Stimulated activated CD4-positive, alpha-beta T cell treated with anti-CD3 and anti-CD28 coated beads, Interleukin-1b, Interleukin-23, amount 100 ng/mL, for 48 hours (primary cell): ENCODE measurements at places on chromosomes 5 and 9.

- DNase-seq = no peak
Observed at GRCh38 chr5:60776343-60776742, 67.7 kb downstream of the ELOVL7 start.

DNA sequence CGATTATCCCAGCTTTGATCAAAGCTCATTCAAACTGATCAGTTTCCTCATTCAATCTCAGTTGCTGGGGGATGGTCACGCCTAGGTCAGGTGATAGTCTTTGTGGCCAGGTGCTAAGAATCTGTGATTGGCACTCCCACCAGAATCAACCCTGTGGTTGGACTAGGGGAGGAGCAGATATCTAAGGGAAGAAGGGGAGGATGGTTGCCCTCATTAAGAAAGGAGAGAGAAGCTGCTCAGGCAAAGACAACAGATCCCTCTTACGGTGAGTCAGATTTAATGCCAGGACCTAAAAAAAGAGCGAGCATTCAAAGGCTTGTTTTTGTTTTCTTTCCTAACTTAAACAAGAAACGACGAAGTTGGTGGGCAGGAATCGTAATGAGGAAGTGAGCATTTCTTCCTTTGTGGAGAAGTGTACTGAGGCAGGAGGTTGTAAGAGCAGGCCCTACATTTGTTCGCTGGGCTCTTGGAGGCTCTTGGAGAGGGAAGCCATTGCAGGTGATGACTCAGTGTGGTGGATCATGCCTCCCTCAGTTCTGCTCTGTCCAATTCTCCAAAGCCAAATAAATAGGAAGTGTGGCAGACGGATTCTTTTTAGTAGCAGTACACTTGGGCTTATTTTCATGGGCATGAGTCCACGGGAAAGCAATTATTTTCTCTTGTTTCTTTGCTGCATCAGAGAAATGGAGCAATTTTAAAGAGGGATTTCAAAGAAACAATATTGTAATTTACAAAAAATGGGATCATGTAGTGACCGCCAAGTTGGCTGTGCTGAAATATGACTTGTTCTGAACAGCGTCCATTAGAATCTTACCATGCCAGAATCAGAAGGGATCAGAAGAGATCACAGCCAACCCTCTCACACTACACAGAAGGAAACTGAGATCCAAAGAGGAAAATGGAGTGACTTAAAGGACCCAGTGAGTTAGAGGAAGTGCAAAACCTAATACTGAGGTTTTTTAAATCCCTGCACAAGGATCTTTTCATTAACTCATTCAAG is 18.7 kb upstream of the TGFBR1 start:
- no peak for DNase-seq

DNA sequence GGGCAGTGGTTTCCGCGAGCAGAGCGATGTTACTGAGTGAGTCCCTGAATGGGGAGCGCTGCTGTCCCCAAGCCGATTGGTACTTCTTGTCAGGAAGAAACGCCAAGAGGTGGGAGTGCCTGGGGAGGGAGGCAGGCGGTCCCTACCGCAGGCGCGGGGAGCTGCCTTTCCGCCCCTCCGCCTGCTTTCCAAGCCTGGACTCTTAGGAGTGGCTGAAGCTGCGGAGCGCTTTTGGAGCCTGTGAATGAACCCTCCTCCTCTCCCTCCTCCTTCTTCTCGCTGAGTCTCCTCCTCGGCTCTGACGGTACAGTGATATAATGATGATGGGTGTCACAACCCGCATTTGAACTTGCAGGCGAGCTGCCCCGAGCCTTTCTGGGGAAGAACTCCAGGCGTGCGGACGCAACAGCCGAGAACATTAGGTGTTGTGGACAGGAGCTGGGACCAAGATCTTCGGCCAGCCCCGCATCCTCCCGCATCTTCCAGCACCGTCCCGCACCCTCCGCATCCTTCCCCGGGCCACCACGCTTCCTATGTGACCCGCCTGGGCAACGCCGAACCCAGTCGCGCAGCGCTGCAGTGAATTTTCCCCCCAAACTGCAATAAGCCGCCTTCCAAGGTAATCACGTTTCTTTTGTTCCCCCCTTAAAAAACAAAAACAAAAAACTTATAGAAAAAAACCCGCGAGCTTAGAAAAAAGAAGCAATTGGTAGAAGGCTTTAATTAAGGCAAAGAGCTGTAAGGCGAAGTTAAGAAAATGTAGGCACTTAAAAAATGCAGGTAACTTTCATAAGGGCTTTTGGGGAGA is at the start of gene VCAN:
Gene VCAN, plus strand, starts transcription at position 340 of the 808 bp plus-strand sequence. CDS start 11,775 bp downstream, outside the sequence.
- no peak for DNase-seq

GRCh38 chr5:170861917-170862766 is at the start of gene RANBP17:
TSS of gene RANBP17 (plus strand) at chr5:170862018.
- DNase-seq = no peak

DNA sequence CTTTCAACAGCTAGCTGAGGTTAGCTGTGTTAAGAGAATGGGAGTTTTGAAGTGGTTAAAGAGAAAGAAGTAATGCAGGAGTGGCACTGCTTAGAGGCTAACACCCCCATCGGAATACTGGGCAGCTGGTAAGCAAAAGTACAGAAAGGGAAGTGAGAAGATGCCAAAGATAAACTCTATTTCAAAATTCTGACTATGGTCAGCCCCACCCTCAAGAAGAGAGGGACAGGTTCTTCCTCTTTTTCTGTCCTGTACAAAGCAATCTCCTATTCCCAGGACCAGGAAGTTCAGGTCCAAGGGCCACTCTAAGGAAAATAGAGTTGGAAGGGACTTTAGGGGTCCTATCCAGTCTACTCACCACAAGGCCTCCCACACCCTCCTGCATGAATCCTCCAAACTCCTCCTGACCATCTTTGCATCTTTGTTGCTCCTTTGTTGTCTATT is 45.9 kb upstream of the JAK2 start:
- no peak for DNase-seq

DNA sequence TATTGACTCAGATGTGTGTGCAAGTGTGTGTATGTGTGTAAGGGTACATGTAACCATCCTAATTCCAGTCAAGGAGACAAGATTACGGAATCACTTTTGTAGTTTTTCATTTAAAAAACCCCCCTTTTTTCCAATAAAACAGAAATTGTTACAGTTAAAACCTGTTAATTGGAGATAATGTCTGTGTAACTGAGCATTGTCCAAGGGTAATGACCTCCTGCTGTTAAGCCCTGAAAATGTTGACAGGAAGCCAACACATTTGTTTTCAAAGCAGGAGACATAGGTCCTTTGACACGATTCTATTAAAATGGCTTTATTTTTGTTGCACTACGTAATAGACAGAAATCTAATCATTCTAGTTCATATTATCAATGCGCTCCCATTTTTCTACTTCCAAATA is 457.3 kb upstream of the ARRDC3 start:
- DNase-seq = no peak

GRCh38 chr5:126267438-126267837 is 155.8 kb upstream of the GRAMD2B start:
- no peak for DNase-seq
